ENCODE measurements at places on chromosomes 6 and 20. TPM values are rescaled to one million over a fixed set of nuclear protein-coding genes. Genes with fewer than 3 reads are reported as not detected.

DNA sequence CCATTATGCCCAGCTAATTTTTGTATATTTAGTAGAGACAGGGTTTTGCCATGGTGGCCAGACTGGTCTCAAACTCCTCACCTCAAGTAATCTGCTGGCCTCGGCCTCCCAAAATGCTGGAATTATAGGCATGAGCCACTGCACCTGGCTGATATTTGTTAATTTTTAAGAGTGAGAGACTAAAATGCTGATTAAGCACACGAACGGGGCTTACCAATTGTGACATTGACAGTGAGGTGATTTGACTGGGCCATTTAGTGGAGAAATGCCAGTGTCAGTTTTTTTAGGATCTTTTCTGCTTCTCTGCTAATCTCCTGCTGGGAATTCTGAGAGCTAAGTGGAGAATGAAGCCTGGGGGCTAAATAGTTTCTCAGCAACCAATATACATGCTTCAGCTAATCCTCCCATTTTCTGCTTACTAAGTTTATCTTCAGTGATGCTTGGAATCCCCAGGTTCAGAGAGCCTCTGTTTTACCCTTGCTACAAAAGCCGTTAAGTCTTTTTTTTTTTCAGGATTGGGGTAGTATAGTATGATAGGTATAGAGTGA, 9.8 kb upstream of the DEFB123 start:
- DNase-seq, result no peak

- DNase-seq, result no peak
Observed at GRCh38 chr6:77644102-77644705, 8.6 kb upstream of the MEI4 start.

RBM24 gene
- 2.2 TPM for total RNA-seq

TMC2 gene
- 0.27 TPM for total RNA-seq

DEFB132 gene
- not detected for total RNA-seq

All from Peyer's patch (tissue), 4 donors.